CD14-positive monocyte (primary cell): ENCODE measurements at places on chromosomes 11 and 22.
A peak's percentile ranks its signal among the peaks of the same experiment; 100 is the strongest.

- no peak for DNase-seq
- no peak overlapping the region for H3K27ac ChIP-seq
- no peak overlapping the region for H3K4me3 ChIP-seq
- peaks cover 35% of the 10 kb centered on the region for H3K36me3 ChIP-seq
These were observed 552 bp downstream of the PRR33 start for GRCh38 chr11:1890856-1891830.

GRCh38 chr11:69373251-69373635 is 79.3 kb downstream of the MYEOV start:
- H3K36me3 ChIP-seq: no peaks in the 10 kb centered on the region
- H3K4me1 ChIP-seq: no peaks in the 10 kb centered on the region
- H3K4me3 ChIP-seq: no peak overlapping the region
- H3K27me3 ChIP-seq: no peaks in the 10 kb centered on the region

GRCh38 chr11:10913075-10913474 is 55.2 kb upstream of the ZBED5 start:
- H3K36me3 ChIP-seq: no peaks in the 10 kb centered on the region
- no peak overlapping the region for H3K4me3 ChIP-seq
- no peak overlapping the region for H3K27ac ChIP-seq
- no peaks in the 10 kb centered on the region for H3K27me3 ChIP-seq

DNA sequence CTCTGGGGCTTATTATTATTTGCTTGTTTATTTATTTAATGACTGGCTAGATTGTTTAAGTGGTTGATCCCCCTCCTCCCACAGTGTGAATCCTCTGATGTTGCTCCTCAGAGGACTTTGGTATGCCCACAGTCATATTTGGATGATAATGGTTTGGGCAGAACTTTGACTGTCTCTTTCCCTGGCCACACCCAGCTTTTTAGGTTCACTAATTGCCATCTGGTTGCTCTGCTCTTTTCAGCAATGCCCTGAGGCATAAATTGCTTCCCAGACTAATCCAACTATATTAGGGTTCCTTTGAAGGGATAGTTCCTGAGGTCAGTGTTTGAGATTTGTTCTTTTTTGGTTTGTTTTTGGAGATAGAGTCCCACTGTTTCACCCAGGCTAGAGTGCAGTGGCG is 99.3 kb upstream of the RRM1 start:
- no peaks in the 10 kb centered on the region for H3K4me1 ChIP-seq
- DNase-seq: no peak
- H3K27me3 ChIP-seq: no peaks in the 10 kb centered on the region
- H3K27ac ChIP-seq: no peak overlapping the region

GRCh38 chr22:29359469-29359868 is 28.9 kb downstream of the AP1B1 start:
- H3K4me1 ChIP-seq: peaks cover 11% of the 10 kb centered on the region
- no peaks in the 10 kb centered on the region for H3K27me3 ChIP-seq
- DNase-seq: no peak
- H3K4me3 ChIP-seq: no peak overlapping the region

- H3K4me3 ChIP-seq: no peak overlapping the region
- H3K4me1 ChIP-seq: no peaks in the 10 kb centered on the region
- no peaks in the 10 kb centered on the region for H3K36me3 ChIP-seq
These were observed 50.1 kb downstream of the MACROD1 start for GRCh38 chr11:64115531-64116522.

- peaks cover 58% of the 10 kb centered on the region for H3K4me1 ChIP-seq
- peaks cover 13% of the 10 kb centered on the region for H3K27me3 ChIP-seq
- H3K36me3 ChIP-seq: no peaks in the 10 kb centered on the region
- no peak within 1 kb of the TSS for H3K27ac ChIP-seq
- DNase-seq: peak; percentile 72
- peak within 1 kb of the TSS; percentile 62 for H3K4me3 ChIP-seq
These were observed at the start of gene SCUBE1 for GRCh38 chr22:43343262-43343669. TSS of gene SCUBE1 (minus strand) at chr22:43343372. CDS start at chr22:43343261, 111 bp downstream.

DNA sequence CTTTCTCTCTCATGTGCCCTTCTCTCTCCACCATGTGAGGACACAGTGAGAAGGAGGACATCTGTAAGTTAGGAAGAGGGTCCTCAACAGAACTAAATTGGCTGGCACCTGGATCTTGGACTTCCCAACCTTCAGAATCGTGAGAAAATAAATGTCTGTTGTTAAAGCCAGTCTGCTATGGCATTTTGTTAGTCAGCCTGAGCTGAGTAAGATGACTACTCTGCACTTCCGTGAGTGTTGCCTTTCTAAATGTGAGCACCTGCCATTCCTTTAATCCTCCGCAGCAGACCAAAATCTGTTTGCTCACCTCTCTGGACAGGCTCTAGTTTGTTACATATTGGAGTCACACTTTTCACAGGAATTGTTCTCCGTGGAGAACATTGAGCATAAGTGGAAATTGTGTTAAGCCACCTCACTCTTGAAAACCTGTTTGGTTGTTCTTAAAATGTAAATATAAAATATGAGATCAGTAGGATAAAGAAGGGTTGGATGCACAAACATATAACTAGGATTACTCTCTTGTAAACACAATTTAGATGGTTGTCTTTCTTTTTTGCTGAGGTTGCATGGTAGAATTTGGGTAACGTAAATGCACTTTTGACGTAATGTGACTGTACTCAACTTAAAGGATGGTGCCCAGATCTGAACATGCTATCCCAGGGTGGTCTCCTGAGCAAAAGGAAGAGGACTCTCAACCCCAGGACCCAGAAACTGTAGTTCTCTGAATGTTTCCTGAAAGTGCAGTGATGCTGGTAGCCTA is 65.9 kb downstream of the SNX19 start:
- DNase-seq: no peak
- H3K36me3 ChIP-seq: no peaks in the 10 kb centered on the region
- H3K4me1 ChIP-seq: no peaks in the 10 kb centered on the region
- no peak overlapping the region for H3K27ac ChIP-seq
- no peaks in the 10 kb centered on the region for H3K27me3 ChIP-seq
- no peak overlapping the region for H3K4me3 ChIP-seq

- no peak within 1 kb of the TSS for H3K27ac ChIP-seq
- no peaks in the 10 kb centered on the region for H3K36me3 ChIP-seq
- H3K27me3 ChIP-seq: no peaks in the 10 kb centered on the region
- no peak for DNase-seq
- no peaks in the 10 kb centered on the region for H3K4me1 ChIP-seq
These were observed at the start of gene CD3E for GRCh38 chr11:118304568-118305248. TSS of gene CD3E (plus strand) at chr11:118304730. CDS start at chr11:118304953, 223 bp downstream.

DNA sequence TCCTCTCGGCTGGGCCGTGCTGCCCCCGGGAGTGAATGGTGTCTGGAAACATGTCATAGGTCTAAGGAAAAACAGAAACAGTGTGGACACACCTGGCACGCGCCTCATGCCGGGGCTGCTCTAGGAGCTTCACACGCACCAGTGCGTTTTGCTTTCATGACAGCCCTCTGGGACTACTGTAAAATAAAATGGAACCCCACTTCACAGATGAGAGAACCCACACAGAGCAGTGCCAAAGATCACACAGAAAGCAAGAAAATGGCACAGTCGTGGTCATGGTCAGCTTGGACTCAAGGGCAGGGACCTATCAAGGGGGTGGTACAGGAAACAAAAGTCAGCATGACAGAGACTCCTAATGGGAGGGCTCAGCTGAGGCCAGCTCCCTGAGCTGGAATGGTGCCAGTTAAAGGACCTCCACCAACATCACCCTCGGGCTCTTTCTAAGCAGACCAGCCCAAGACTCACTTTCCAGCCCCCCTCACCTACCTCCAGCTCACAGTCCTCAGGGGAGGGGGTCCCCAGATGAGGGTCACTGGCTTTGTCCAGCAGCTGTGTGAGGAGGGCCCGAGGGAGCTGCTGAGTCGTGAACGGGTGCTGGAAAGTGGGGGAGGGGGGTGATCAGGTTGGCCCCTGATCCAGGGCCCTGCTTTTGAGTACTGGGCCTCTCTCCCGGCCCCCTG is 3.3 kb downstream of the MAP4K2 start:
- no peaks in the 10 kb centered on the region for H3K27me3 ChIP-seq
- H3K36me3 ChIP-seq: peaks cover 42% of the 10 kb centered on the region
- H3K4me3 ChIP-seq: no peak overlapping the region
- peaks cover 42% of the 10 kb centered on the region for H3K4me1 ChIP-seq
- no peak for DNase-seq
- no peak overlapping the region for H3K27ac ChIP-seq

DNA sequence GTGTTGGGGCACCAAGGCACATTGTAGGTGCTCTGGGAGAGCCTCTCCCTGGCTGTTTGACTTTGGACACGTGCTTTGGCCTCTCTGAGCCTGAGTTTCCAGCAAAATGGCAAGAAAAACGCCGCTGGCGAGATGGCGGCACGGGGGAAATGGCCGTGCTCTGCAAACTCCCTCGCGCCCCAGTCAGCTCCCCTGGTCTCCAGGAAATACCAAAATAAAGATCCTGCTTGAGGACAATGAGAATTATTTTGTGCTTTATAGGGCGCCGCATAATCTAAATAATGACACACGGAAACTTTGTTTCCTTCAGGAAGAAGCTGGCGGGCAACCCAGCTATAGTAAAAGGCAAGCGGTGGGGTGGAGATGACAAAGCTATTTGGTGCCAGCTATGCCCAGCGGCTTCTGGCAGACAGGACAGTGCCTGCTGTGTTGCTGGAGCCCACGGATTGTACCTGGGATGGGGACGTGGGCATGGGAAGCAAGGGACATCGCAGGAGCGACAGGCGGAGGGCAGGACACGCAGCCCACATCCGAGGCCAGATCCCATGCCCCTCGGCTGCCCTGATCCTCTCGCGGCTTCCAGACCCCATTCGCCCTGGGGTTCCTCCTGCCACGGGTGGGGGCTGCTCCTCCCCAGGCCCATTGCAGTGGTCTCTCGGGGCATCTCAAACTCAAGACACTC is 26.3 kb upstream of the RFPL3 start:
- no peaks in the 10 kb centered on the region for H3K36me3 ChIP-seq
- no peak overlapping the region for H3K27ac ChIP-seq
- no peaks in the 10 kb centered on the region for H3K4me1 ChIP-seq
- no peak for DNase-seq

DNA sequence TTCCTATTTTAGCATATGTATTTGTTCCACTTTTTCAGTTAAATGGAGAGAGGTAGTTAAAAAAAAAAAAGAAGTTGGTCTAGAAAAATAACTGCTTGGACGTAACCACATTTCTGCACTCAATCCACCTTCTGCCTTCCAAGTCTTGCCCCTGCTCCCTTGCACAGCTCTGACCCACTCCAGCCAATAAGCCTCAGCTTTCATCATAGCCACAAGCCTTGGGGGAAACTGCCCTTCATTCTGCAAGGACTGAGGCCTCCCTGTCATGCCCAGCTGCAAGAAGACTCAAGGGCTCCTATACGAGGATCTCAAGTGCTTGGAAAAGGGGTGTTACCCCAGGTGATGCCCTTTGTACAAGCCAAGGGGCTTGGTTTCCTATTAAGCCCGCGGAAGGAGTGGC is 36.0 kb upstream of the OAF start:
- no peak overlapping the region for H3K4me3 ChIP-seq
- peaks cover 8% of the 10 kb centered on the region for H3K4me1 ChIP-seq
- DNase-seq: no peak
- no peak overlapping the region for H3K27ac ChIP-seq
- H3K27me3 ChIP-seq: peaks cover 46% of the 10 kb centered on the region
- no peaks in the 10 kb centered on the region for H3K36me3 ChIP-seq

- H3K4me3 ChIP-seq: no peak overlapping the region
- peaks cover 27% of the 10 kb centered on the region for H3K4me1 ChIP-seq
- H3K27me3 ChIP-seq: no peaks in the 10 kb centered on the region
- H3K36me3 ChIP-seq: no peaks in the 10 kb centered on the region
- no peak overlapping the region for H3K27ac ChIP-seq
These were observed 11.3 kb upstream of the MTMR3 start for GRCh38 chr22:29871684-29872083.

DNA sequence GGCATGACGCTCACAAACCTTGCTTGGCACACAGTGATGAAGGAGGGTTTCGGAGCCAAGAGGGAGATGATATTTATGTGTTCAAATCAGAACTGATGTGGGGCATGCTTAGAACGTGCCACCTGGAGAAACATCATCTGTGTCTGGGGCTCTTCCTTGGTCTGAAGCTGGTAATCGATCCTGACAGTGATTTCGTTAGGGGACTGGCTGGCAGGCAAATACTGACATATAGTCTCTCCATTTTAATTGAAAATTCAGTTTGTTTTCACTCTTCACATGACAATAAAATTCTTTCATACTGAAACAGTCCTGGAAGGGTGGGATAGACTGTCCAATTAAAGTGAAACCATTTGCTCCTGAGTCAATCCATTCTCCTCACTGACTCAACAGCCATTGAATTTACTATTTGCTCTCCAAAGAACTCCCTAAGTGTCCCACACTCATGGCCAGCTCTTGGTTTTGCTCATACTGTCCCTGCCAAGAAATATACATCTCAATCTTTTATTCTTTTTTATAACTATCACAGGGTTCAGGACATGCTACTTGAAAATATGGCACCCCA is 134.8 kb downstream of the TRPC6 start:
- DNase-seq: no peak
- H3K4me1 ChIP-seq: no peaks in the 10 kb centered on the region
- no peak overlapping the region for H3K4me3 ChIP-seq

DNA sequence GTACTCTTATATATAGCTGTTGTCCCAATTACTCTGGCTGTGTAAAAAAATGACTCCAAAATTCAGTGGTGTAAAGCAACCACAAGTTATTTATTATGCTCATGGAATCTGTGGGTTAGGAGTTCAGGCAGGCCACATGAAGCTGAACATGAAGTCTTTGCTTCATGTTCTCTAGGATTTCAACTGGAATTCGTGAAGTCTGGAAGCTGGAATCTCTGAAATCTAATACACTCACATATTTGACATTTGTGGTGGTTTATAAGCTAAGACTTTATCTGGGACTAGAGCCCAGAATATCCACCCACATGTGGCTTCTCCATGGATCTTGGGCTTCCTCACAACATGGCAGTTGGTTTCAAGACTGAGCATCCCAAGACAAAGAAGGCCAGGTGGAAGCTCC is 430.6 kb downstream of the MIAT start:
- H3K36me3 ChIP-seq: no peaks in the 10 kb centered on the region
- peaks cover 24% of the 10 kb centered on the region for H3K27me3 ChIP-seq
- no peak overlapping the region for H3K27ac ChIP-seq
- no peak for DNase-seq
- H3K4me3 ChIP-seq: no peak overlapping the region
- no peaks in the 10 kb centered on the region for H3K4me1 ChIP-seq

- DNase-seq: peak; percentile 86
- peaks cover 34% of the 10 kb centered on the region for H3K4me1 ChIP-seq
- no peaks in the 10 kb centered on the region for H3K36me3 ChIP-seq
- H3K27me3 ChIP-seq: no peaks in the 10 kb centered on the region
- peak overlapping the region; percentile 95 for H3K27ac ChIP-seq
These were observed 76.4 kb downstream of the GGTLC2 start for GRCh38 chr22:22720724-22721261.

DNA sequence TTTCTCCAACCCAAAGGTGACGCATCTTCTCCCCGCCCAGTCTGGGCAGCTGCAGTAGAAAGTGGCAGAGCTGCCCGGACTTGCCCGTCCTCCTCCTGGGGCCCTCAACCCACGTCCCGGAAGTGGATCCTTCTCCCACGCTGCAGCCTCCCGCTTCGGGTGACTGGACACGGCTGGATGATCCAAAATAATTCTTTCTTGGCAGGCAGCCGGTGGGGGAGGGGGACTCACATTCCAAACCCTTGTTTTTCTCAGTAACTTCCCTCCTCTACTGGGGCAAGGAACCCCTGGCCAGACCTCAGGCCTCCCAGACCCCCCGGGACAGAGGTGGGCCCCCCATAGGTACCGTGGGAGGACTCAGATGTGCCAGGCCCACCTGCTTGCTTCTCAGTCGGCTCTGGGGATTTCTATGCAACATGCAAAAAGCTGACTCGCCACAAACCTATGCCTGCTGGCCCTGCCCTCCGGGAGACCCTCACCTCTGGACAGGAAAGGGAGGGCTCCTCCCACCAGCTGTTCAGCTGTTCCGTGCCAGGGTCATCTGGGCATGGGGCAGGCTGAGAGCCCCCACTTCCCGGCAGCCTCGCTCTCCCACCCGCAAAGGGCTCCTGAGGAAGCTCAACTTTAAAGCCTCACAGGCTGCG is 1.4 kb downstream of the PLXNB2 start:
- H3K27me3 ChIP-seq: no peaks in the 10 kb centered on the region
- H3K4me3 ChIP-seq: peak overlapping the region; percentile 90
- H3K27ac ChIP-seq: peak overlapping the region; percentile 100
- peaks cover 4% of the 10 kb centered on the region for H3K36me3 ChIP-seq
- DNase-seq: peak; percentile 88
